ENCODE measurements at places on chromosomes 16 and 17. TPM values are rescaled to one million over a fixed set of nuclear protein-coding genes. Genes with fewer than 3 reads are reported as not detected.

LGALS9 gene
- total RNA-seq: 76.1 TPM

SLC16A6 gene
- 9.2 TPM for total RNA-seq

DOC2A gene
- 0.76 TPM for total RNA-seq

ACSM2A gene
- not detected for total RNA-seq

RANGRF gene
- total RNA-seq: 11.1 TPM

TMEM238L gene
- 4.8 TPM for total RNA-seq

GRAP gene
- 1.0 TPM for total RNA-seq

TBC1D3B gene
- 11.7 TPM for total RNA-seq

GCGR gene
- not detected for total RNA-seq

LHX1 gene
- not detected for total RNA-seq

PIMREG gene
- total RNA-seq: 4.6 TPM

NHLRC4 gene
- total RNA-seq: 0.59 TPM

CDRT4 gene
- 7.6 TPM for total RNA-seq

PABPN1L gene
- total RNA-seq: not detected

KCNJ2 gene
- total RNA-seq: 6.9 TPM

CCT6B gene
- total RNA-seq: 0.70 TPM

ABI3 gene
- total RNA-seq: 3.0 TPM

WFIKKN1 gene
- total RNA-seq: 0.26 TPM

KRTAP4-5 gene
- not detected for total RNA-seq

NEUROD2 gene
- not detected for total RNA-seq

RNF222 gene
- total RNA-seq: 15.7 TPM

DPEP3 gene
- total RNA-seq: not detected

SAT2 gene
- total RNA-seq: 55.9 TPM

CDK5R1 gene
- 9.6 TPM for total RNA-seq

ZACN gene
- total RNA-seq: not detected

GAS2L2 gene
- total RNA-seq: not detected

HYDIN gene
- total RNA-seq: 2.4 TPM

KCNG4 gene
- total RNA-seq: not detected

USP10 gene
- 44.7 TPM for total RNA-seq

SEC14L1 gene
- 39.2 TPM for total RNA-seq

USH1G gene
- total RNA-seq: 6.7 TPM

HS3ST3A1 gene
- total RNA-seq: 12.0 TPM

CPSF4L gene
- not detected for total RNA-seq

C16orf86 gene
- 2.4 TPM for total RNA-seq

ECI1 gene
- 45.0 TPM for total RNA-seq

HOXB5 gene
- total RNA-seq: not detected

MT1E gene
- total RNA-seq: 52.4 TPM

ZNF771 gene
- 3.7 TPM for total RNA-seq

G6PC1 gene
- not detected for total RNA-seq

HEATR9 gene
- not detected for total RNA-seq

PLCG2 gene
- 5.3 TPM for total RNA-seq

SLFN11 gene
- 12.4 TPM for total RNA-seq

SLC25A10 gene
- total RNA-seq: 37.8 TPM

PAQR4 gene
- 18.8 TPM for total RNA-seq

MVP gene
- 133 TPM for total RNA-seq

ERN2 gene
- not detected for total RNA-seq

TBC1D3G gene
- not detected for total RNA-seq

KRT24 gene
- 38.1 TPM for total RNA-seq

HS3ST3B1 gene
- total RNA-seq: 5.6 TPM

HLF gene
- 7.7 TPM for total RNA-seq

GP1BA gene
- not detected for total RNA-seq

ASPA gene
- total RNA-seq: 0.23 TPM

ABCC12 gene
- not detected for total RNA-seq

TNP2 gene
- total RNA-seq: not detected

PRAC1 gene
- total RNA-seq: not detected
